ENCODE measurements at places on chromosomes 4 and X.

- DNase-seq, result no peak
Measured at GRCh38 chr4:15779809-15780208, 1.7 kb downstream of the CD38 start.

- no peak for DNase-seq
Measured at GRCh38 chrX:1249101-1249887, 19.3 kb upstream of the CSF2RA start.

GRCh38 chrX:149522916-149523315 is 17.8 kb upstream of the IDS start:
- DNase-seq, result no peak

- no peak for DNase-seq
Measured at GRCh38 chr4:24108567-24108966, 218.7 kb upstream of the PPARGC1A start.

GRCh38 chrX:153932220-153932915 is 2.5 kb downstream of the NAA10 start:
- no peak for DNase-seq

- no peak for DNase-seq
Measured at GRCh38 chrX:24694825-24695224, 1.1 kb downstream of the POLA1 start.

All from NCI-H2081 (cell line).